ENCODE measurements at places on chromosomes 5 and 9.

DNA sequence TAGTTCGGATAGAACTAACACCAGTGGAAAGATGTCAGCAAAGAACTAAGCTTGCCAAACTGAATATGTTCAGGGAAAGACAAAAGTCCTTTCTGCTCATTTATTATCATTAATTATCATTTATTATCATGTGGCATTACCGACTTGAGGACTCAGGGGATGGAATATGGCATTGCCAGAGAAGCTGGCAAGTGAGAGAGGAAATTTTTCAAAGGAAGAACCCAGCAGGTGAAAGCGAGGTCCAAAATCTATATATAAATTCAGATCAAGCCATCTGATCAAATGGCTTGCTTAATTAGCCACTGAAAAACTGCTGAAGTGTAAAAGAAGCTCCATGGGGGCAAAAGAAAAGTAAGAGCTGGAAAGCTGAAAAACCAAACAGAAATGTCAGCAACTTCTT is 1049.6 kb upstream of the SEMA6A start:
- DNase-seq: no peak

DNA sequence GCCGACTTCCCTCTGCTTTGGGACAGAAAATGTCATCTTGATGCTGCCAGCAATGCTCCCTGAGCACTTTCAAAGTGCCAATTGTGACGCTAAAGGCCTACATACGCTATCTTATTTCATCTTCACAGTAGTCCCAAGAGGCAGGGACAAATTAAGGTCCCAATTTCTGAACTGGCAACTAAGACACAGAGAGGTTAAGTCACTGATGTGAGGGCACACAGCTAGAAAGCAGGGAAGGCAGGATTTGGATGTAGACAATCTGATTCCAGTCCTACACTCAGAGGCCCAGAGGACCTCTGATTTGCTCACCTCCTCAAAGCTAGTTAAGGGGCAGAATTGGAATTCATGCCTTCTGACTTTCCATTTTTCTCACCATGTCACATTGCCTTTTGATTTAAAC is 249.2 kb upstream of the CLINT1 start:
- no peak for DNase-seq

DNA sequence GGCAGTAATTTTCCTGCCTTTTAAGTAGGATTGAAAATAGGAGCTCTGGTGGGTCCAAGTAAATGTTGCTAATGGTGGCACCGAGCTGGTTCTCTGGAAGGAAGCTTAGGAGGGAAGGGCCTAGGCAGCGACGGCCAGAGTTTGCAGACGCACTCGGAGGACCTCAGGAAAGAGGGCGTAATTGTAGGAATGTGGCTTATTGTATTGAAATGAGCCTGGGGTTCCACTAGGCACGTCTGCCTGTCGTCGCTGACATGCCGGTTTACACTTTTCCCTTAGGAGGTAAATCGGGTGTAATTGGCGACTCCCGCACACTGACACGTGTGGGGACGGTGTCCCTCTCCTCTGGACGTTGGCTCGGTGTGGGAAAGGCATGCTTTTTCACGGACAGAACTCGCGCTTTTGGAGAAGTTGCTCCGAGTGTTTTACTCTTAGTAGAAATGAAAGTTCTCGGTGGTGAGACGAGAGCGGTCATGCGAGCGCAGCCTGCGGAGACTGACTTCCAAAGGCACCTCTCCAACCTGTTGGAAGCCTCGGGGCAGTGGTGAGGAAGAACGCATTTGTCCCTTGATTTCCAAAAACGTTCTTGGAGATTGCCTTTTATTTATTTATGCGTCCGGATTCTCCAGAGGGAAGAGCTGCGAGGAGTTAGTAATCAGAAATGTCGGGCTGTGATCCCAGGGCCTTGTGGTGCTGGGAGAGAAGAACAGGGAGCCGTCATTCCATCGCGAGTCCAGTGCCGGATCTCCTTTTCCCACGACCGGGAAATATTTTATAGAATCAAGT is 1.3 kb downstream of the NR4A3 start:
- peak; percentile 47 for DNase-seq

- peak; percentile 74 for DNase-seq
Measured at GRCh38 chr5:76958991-76959767, 6.3 kb downstream of the CRHBP start.

- DNase-seq: peak; percentile 76
Measured at GRCh38 chr9:17462869-17463464, 115.9 kb upstream of the SH3GL2 start.

GRCh38 chr5:44329716-44330115 is 59.5 kb downstream of the FGF10 start:
- DNase-seq: no peak

DNA sequence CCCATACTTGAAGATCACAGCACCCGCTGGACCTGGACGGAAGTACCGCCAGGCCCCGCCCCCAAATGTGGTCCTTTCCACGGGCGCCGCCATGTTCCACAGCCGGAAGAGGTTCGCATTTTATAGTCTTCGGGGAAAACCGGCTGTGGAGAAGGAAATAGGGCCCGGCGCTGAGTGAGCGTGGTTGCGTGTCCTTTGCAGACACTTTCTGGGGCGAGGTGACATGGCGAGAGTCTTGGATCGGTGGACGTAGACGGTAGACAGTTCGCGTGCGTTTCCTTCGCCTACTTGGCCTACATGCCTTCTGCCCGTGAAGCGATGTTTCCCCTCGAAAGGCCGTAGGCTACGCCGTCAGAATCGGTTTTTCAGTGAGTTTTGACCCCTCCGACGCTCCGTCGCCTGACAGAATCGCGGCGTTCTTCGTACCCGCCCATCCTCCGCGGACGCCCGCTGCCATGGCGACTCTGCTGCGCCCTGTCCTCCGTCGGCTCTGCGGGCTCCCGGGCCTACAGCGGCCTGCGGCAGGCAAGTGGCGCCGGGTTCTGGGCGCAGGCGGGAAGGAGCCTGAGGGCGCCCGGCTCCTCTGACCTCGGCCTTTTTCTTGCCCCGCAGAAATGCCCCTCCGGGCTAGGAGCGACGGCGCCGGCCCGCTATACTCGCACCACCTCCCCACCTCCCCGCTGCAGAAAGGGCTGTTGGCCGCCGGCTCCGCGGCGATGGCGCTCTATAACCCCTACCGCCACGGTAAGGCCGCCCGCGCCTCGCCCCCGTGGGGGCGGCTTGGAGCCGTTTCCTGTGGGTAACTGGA is at the start of the genes COQ4 and TRUB2:
COQ4 (plus strand) TSS at position 436 of the 808 bp plus-strand sequence; CDS start at position 456, 20 bp downstream.
TRUB2 (minus strand) TSS at position 44 of the 808 bp plus-strand sequence; CDS start at position 5, 39 bp downstream.
- peak; percentile 92 for DNase-seq

GRCh38 chr5:31078956-31079355 is 114.5 kb upstream of the CDH6 start:
- no peak for DNase-seq

- DNase-seq: peak; percentile 75
Measured at GRCh38 chr9:134474055-134474370, 147.8 kb downstream of the RXRA start.

DNA sequence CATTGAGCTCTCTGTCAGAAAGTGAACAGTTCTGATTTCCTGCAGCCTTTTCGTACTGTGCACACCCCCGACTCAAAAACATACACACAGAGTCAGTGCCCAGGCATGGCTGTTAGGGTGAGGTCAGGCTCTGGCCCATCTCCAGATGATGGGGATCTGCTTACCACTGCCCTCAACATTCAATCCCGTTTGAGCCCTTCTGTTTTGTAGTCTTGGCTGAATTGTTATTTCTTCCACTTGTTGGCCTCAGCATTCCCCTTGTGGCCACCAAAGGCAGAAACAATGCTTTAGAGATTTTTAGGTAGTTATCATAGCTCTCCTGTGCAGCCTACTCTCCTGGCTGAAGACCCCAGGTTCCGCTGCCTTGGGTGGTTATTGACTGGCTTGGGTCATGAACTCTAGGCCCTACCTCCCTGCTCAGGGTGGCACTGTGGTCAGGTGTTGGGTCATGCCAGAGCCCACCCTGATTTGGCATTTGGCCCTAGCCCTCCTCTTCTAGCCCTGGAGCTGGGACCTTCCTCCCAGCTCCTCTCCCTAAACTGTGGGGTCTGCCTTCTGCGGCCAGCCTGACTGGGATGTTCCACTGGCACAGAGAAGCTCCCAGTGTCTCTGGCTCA is 7.8 kb upstream of the MYOZ3 start:
- peak; percentile 64 for DNase-seq

DNA sequence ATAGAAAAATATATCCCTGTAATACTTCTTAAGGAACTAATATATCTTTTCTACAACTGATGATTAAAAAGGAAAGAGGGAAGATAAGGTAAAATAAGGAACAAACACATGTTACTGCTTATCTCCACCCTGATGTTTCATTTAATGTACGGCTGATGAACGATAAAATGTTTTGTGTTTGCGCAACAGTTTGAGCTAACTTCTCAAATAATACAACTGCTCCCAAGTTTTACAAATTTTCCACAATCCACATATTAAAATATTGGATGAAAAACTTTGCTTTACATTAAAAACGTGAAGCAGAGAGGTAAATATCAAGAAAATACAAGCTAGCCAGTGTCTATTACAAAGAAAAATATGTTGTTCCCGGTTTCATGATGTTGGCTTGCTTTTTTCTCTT is 21.0 kb upstream of the CSNK1G3 start:
- no peak for DNase-seq

- peak; percentile 81 for DNase-seq
Measured at GRCh38 chr5:108637134-108637533, 110.6 kb upstream of the FER start.

- DNase-seq: peak; percentile 8
Measured at GRCh38 chr9:19409401-19410194, 789 bp downstream of the ACER2 start.

- DNase-seq: no peak
Measured at GRCh38 chr5:112697322-112697721, 40.4 kb upstream of the APC start.

DNA sequence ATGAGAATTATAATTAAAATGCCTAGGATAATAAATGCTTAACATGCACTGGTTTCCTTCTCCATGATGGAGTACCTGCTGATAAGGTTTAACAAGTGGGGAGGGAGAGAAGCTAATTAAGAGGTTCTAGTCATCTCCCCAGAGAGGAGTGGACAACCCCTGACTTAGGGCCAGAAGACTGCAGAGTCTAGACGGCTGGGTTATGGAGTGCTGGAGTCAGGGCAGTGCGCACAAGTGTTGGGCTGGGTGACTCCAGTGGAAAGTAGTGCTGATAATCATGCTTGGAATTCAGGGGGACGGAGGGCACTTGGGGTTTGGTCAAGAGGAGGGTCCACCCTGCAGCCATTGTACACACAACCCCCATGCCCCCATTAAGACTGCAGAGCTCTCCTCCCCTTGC is 32.8 kb upstream of the TGFBI start:
- DNase-seq: no peak

- DNase-seq: peak; percentile 45
Measured at GRCh38 chr9:17082343-17083064, 52.3 kb upstream of the CNTLN start.

GRCh38 chr5:99068944-99069650 is 140.3 kb upstream of the CHD1 start:
- no peak for DNase-seq

- DNase-seq: peak; percentile 97
Measured at GRCh38 chr5:137563646-137564397, 64.7 kb upstream of the SPOCK1 start.

GRCh38 chr5:1759378-1759970 is 40.2 kb downstream of the MRPL36 start:
- DNase-seq: no peak

- DNase-seq: no peak
Measured at GRCh38 chr5:104952876-104953275, 1390.3 kb upstream of the NUDT12 start.

DNA sequence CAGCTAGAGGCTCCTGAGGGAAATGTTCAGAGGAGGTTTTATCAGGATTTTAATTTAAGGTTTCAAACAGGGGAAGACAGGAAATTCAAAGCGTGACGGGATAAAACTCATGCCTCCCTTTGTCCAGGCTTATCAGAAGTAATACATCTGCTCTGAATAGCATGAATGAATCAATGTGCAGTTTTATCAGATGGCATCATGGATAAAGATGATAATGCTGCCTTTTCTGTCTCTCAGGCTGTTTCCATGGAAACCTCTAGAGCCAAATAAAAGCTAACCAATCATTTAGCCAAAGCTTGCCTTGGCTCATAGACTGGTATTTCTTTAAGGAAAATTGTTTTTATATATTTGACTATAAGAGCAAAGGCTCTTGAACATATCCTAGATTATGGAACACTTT is 16.4 kb downstream of the MFAP3 start:
- no peak for DNase-seq

DNA sequence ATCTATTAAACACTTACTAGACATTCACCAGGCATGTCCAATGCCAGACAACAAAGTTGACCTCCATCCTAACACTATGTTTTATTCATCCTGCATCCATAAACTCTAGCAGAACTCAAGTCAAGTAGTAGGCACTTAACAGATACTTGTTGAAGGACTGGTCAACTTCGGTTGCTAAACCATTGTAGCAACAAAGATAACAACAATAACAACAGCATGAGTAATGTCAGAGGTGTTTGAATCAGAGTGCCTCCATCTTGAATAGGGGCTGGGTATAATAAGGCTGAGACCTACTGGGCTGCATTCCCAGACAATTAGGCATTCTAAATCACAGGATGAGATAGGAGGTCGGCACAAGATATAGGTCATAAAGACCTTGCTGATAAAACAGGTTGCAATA is 180.5 kb upstream of the ZNF462 start:
- no peak for DNase-seq

DNA sequence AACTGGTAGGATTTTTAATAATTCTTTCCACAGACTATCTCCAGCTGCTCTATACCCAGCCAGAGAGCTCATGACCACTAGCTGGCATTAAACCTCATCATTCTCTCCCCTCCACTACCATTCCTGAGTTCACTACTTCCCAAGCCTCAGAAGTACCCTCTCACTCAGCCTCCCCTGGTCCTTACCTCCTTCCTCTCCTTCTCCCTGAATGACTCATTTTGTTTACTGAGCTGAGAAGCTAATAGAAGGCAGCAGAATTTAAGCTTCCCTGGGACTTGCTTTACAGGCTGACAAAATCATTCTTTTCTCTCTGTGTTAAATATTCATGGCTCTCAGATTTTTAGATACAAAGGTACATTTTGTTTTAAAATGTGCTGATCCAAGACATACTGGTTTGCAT is 305.4 kb downstream of the TLR4 start:
- no peak for DNase-seq

DNA sequence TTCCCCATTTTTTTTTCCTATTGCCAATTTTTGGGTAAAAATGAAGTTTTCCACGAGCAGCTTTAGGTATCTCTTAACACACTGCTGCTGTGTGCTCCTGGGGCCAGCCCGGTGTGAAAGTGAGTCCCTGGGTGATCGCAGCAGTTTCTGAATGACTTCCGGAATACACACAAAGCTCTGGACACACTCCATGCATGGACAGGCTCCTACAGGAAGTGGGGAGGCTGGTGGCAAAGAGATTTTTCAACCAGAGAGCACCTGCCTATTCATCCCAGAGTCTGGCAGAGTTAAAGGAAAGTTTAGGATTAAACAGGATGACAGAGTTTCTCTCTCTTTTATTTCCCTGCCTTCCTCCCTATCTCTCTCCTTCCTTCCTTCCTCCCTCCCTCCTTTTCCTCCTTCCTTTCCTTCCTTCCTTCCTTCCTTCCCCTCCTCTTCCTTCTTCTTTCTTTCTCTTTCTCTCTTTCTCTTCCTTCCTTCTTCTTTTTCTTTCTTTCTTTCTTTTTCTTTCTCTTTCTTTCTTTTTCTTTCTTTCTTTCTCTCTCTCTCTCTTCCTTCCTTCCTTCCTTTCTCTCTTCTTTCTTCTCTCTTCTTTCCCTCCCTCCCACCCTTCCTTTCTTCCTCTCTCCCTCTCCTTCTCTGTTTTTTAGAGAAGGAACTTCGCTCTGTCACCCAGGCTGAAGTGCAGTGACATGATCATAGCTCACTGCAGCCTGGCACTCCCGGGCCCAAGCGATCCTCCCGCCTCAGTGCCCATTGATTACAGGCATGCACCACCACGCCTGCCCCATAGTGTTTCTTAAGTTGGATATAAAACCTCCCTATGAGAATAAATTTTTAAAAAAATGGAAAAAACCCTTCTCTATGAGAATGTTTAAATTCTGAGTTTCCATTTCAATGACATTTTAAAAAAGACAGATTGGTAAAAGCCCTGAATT is 38.7 kb upstream of the UBTD2 start:
- no peak for DNase-seq
